ENCODE measurements at places on chromosomes 1 and 21. TPM values are rescaled to one million over a fixed set of nuclear protein-coding genes. Genes with fewer than 3 reads are reported as not detected.

GRCh38 chr1:223704921-223705878, 7.1 kb upstream of the CAPN2 start:
- DNase-seq: no peak

- DNase-seq: no peak
Observed at GRCh38 chr1:109721042-109721441, 9.0 kb downstream of the GSTM5 start.

DNA sequence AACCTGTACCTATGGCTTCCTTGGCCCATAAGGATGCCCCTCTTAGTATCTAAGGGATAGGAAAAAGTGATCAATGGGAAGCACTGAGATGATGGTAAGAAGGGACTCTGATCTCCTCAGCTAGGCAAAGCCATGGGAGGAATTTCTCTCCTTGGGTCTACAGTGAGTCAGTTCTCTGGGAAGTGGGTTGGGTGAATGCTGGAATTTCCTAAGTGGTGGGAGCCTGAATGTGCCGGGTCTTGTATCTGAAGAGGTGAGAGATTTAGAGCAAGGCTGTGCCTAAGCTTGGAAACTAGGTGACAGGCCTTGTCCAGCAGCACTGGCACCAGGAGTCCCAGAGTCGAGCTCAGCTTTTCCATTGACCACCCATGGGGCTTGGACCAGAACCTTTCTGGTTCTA, 96.3 kb upstream of the SLC2A1 start:
- DNase-seq: no peak

DNA sequence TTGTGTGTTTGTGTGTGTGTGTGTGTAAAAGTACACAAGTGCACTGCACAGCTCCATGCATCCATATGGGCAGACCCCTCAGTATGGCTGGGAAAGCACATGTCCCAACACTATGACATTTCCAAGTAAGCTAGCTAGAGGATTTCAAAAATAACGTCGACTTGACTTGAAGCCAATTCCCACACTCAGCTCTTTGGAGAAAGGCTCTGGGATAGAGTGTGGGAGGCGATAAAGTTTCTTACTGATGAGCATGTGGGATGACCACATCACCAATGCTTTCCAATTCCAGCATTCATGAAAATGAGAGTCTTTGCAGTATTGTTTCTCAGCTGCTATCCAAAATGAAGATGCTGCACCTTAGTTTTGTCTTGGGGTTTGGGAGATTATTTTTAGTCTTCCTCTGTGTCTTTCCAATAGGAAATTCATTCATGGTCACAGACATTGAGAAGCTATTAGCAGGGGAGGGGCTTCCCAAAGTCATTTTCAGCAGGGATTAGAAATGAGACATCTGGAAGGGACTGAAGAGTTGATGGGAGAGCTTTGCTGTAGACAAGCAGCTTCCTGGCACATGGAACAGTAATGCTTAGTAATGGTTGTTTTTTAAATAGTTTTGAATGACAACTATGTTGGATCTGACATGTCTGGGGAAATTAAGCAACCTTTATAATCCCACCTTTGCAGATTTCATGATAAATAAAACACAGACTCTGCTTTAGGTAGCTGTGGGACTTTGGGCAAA, 143.5 kb downstream of the ASTN1 start:
- no peak for DNase-seq

- DNase-seq: no peak
Observed at GRCh38 chr1:228083871-228084278, 1.4 kb downstream of the ARF1 start.

- no peak for DNase-seq
Observed at GRCh38 chr1:11722538-11722937, 13.4 kb upstream of the AGTRAP start.

- no peak for DNase-seq
Observed at GRCh38 chr1:56758794-56759193, 60.4 kb downstream of the FYB2 start.

GRCh38 chr1:119510046-119510445, 3.0 kb downstream of the HSD3B1 start:
- DNase-seq: no peak

DNA sequence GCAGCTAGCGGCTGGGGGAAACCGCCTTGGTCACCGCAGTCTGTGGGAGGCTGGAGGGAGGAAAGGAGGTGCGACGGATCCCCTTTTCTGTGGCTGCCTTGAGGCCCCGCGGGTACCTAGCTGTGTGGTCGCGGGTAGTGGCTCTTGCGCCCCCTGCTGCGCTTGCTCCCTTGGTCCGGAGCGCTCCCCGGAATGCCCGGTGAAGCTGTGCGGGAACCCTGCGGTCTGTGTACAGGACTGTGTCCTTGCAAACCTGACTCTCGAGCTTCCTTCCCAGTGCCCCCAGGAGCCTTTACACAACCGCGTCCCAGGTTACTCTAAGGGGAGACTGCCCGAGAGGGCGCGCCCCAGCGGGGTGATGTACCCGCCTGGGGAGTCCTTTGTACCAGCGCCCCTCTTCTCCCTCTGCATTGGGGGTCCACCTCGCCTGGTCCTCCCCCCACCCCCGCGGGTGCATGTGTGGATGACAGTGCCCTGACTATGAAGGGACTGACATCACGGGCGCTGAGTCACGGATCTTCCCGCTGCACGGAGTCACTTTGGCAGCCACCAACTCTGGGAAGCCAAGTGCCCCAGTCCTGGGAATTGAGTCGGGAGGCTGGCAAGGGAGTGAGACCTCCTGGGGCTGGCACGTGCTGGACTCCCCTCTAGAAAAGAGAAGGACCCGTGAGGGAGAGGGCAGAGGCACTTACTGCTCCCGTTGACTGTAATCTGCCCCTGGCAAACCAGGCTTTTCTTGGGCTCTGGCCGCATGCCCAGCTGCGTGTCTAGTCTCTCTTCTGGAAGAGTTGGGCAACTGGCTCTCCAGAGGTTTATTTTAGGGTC, 816 bp downstream of the IL6R start:
- peak; percentile 92 for DNase-seq

GRCh38 chr1:6519491-6519934, 28.0 kb upstream of the PLEKHG5 start:
- peak; percentile 51 for DNase-seq

GRCh38 chr1:37621326-37621870, 13.3 kb downstream of the RSPO1 start:
- no peak for DNase-seq

DNA sequence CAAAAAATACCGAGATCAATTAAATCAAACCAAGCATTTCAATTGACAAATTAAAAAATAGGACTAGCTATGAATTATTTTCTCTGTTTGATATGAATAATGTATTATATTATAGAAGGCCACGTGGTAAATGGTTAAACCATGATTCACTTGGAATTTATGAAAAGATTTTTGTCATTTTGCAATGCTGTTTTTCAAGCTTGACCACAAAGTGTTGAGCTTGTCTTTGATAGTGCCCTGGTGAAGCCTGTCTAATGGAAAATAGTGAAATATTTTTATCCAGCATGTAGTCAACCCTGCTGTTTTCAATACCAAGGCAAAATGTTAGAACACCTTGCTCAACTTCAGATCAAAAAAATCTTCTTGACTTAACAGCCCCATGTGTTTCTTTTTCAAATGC, 288.0 kb upstream of the PRMT6 start:
- no peak for DNase-seq

GRCh38 chr1:27504588-27505419, 14.8 kb upstream of the WASF2 start:
- DNase-seq: peak; percentile 77

DNA sequence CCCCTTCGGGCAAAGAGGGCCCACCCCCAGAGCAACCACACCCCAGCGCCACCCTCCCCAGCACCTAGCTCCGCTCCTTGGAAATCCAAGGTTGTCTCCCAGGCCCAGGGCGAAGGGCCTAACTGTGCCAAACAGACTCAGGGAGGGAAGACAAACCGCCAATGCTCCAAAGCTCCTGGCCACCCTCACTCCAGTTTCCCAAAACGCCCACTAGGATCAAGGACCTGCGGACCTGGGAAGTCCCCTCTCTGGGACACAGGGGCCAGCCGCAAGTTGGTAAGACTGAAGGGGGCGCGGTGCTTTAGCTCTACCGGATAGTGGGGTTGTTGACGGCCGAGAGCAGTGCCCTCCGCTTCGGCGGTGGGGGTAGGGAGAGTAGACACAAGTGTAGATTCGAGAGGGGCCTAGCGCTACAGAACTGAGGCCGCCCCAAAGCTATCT, 581 bp downstream of the IRF6 start:
- no peak for DNase-seq

DNA sequence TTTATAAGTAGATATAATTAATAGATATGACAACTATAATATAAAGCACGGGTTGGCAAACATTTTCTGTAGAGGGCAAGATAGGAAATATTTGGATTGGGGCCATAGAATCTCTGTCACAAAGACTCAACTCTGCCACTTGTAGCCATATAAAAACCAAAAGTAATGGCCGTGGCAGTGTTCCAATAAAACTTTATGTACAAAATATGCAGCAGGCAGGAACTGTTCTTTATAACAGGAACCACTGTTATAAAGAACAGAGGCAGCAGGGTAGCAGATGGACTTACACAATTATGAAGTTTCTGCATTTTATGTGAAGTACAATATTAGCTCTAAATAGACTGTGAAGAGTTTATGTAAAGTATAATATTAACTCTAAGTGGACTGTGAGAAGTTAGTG, 16.9 kb upstream of the QSOX1 start:
- DNase-seq: no peak

DNA sequence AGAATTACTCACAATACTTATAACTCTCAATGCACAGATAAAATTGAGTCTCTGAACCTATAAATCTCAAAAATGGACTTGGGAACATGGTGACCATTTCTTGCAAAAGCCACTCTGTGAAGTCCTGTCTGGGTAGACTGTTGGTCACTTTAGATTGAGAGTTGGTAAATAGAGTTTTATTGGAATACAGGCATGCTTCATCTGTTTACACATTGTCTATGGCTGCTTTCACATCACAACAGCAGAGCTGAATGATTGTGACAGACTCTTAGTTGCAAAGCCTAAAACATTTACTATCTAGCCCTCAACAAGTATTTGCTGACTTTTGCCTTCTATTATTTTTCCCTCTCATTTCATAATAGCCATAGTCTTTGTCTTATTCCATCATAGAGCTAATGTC, 24.1 kb upstream of the ASPM start:
- no peak for DNase-seq

Gene TCHH
- total RNA-seq: not detected

Gene TRIM63
- total RNA-seq: 0.70 TPM

Measured in chondrocyte (in vitro differentiated cells).